ENCODE measurements at places on chromosomes 13 and 19.

GRCh38 chr19:49186108-49186507 lies 28.5 kb downstream of the TRPM4 start:
- no peak for DNase-seq

GRCh38 chr19:5907241-5907640 lies 2.6 kb downstream of the VMAC start:
- no peak for DNase-seq

GRCh38 chr19:14542711-14543328 lies 13.4 kb downstream of the TECR start:
- DNase-seq = peak; percentile 28

DNA sequence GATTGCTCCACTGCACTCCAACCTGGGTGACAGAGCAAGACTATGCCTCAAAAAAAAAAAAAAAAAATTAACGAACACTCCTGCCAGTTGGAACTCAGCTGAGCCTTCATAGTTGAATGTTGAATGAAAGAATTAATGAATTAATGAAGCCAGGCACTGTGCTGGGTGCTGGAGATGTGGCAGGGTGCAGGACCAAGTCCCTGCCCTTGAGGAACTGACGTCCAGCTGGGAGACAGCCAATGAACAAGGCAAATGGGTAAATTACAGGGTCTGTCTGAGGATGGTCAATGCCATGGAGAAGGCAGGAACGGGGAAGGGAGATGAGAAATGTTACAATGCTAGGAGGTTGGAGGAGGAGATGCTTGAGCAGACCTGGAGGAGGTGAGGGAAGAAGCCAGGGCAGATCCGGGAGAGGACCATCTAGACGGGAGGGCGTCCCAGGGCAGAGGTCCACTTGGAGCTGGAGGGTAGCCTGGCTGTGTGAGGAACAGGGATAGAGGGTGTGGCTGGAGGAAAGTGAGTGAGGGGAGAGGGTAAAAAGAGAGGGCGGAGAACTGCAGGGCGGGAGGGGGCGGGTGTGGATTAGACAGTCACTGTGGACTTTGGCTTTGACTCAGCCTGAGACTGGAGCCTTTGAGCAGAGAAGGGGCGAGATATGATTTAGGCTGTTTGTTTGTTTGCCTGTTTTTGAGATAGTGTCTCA lies 16.8 kb upstream of the IGSF23 start:
- no peak for DNase-seq

All from H9 (cell line).